CD4-positive, CD25-positive, alpha-beta regulatory T cell (primary cell): ENCODE measurements at places on chromosomes 1 and 21.

DNA sequence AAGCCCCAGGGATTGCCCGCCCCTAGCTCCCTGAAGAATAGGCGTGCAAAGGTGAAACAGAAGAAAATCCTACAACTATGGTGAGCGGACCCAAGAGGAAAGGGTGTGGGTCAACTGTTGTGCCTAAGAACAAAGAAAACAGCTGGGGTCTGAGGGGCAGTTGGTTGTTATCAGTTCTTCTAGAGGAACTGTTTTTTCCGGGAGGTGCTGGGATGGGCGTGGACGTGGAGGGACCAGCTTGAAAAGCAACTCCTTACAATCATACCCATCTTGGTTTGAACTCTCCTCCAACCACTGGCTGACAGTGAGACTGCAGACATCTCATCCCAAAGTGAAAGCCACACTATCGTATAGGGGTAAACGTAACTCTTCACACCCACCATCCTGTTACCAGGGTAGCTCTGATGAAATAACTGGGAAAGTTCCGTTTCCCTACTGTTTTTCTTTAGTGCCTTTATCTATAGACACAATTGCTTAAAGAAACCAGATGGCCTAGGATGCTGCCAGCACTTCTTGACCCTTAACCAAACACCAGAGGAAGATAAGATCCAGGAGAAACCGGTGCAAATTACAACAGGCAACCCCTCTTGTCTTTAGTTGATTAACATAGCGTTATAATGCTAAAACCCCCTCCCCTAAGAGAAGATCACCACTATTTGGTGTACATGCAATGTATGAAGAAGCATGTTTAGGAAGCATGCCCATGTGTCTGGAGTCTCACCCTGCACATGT lies 25.6 kb upstream of the FAM89A start:
- DNase-seq = no peak

GRCh38 chr21:39946199-39946598 lies 79.0 kb downstream of the PCP4 start:
- DNase-seq = no peak

GRCh38 chr1:67953301-67953700 lies 97.1 kb downstream of the DIRAS3 start:
- no peak for DNase-seq

DNA sequence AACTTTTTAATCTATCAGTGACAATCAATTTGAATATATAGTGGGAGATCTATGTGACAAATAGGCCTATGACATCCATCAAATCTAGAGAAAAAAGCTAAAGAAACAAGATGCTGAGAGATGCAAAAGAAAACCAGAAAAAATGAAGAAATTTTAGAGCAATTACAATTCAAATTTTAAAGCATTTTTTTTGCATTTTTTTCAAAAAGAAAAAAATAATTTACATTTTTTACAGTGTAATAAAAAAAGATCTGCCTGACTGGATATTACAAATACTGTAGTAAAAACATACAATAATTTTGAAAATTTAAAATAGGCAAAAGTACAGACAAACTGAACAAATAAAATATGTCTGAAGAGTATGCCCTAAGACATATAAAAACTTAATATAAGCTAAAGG lies 14.4 kb downstream of the CD34 start:
- DNase-seq = no peak

DNA sequence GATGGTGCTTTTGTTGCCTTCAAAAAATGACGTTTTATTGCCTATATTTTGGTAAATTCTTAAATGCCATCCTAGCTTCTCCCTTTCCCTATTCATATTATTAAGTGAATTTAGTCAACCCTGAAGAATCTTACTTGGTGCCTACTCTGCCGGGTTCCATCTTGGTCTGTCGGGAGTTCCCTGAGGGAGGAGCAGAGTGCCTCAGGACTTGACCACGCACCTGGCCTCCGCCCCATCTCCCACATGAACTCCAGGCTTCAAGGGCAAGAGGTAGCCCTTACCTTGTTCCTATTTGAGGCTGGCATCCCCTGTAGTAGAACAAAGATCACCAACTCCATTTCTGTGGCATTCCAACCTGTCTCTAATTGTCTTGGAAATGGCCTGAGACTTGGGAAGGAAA lies 21.5 kb downstream of the VANGL2 start:
- no peak for DNase-seq

DNA sequence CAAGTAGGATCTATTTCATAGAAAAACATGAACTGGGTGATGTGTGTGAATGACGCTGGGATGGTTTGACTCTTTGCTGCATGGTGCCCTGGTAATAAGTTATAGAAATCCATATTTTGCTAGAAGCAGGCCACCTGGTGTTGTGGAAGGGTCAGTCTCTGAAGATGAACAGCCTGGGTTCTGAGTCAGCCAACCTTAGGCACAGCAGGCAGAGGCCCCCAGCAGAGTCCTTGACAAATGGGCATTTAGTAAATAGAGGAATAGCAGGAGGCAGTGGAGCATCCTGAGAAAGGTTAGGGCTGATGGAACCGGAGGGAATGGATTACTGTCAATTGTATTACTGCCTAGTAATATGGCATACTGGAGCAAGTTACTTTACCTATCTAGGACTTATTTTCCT lies 20.9 kb downstream of the FGGY start:
- no peak for DNase-seq

DNA sequence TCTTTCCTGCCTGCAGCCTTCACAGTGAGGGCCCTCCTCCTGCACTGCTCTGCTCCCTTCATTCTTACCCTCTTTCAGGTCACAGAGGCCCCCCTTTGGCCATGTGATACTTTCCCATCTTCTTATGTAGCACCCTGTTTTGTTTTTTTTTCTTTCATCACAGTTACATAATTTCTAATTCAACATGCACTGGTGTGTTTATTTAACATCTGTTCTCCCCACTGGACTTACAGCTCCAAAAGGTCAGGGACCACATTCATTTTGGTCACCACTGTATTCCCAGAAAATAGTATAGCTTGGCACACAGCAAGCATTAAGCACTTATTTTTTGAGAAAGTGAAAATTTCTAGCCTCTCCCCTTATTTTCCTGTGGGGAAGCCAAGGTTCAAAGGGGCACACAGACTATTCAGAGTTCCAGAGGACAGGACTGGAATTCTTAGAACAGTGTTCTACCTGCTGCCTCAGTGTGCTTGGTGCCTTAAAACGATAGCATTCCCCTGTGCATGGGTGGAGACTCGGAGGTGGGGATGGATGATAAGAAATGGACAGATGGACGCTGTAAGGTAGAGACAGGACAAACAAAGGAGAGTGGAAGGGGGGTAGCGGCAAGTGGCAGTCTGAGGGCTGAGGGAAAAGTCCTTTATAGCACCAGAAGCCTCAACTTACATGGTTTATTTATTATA lies 5.3 kb downstream of the DENND2D start:
- DNase-seq = no peak

GRCh38 chr1:68210829-68211228 lies 21.5 kb downstream of the WLS start:
- no peak for DNase-seq

DNA sequence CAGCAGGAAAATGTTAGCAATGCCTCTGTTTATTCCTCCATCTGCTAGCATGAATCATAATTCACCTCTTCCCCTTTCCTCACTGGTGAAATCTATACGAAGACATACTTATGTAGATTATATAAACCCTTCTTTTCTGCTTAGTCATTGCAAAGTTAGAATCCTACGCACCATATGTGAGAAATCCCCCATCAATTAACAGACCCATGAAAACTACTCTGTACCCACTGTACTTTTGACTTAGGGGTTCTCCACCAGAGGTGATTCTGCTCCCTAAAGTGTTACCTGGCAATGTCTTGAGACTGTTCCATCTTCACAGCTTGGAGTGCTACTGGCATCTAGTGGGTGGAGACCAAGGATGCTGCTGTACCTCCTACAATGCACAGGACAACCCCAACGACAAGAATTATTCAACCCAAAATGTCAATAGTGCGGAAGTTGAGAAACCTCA lies 49.6 kb upstream of the KCTD3 start:
- DNase-seq = no peak

- DNase-seq = no peak
Measured at GRCh38 chr1:53446051-53446450, 13.1 kb upstream of the DMRTB1 start.

- DNase-seq = no peak
Measured at GRCh38 chr1:203269654-203270020, 35.7 kb upstream of the BTG2 start.

DNA sequence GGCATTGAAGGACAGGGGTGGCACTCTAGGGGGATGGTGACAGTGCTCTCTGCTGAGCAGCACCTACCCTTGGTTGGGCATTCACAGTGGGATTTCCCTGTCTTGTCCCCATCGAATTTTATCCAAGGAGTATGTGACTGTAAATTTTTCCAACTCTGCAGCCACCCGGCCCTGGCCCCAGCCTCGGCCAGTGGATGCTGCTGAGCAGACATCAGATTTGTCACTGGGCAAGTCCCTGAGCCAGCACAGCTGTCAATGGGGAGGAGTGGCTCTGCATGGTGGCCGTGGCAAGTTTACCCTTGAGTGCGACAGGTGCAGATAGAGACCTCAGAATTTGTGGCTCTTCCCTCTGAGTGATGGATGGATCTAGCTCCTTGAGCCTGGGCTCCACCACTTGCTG lies 240.2 kb upstream of the CSF3R start:
- DNase-seq = no peak

GRCh38 chr1:175478217-175478616 lies 265.2 kb downstream of the TNR start:
- no peak for DNase-seq

- DNase-seq = no peak
Measured at GRCh38 chr1:53087332-53088285, 25.6 kb downstream of the PODN start.
